OCI-M1 (cell line): ENCODE measurements at places on chromosomes 5 and 9.

GRCh38 chr5:16992006-16992405 is 55.9 kb upstream of the MYO10 start:
- no peak for DNase-seq

- DNase-seq = no peak
These were observed 18.5 kb downstream of the OSTF1 start for GRCh38 chr9:75106857-75107256.

DNA sequence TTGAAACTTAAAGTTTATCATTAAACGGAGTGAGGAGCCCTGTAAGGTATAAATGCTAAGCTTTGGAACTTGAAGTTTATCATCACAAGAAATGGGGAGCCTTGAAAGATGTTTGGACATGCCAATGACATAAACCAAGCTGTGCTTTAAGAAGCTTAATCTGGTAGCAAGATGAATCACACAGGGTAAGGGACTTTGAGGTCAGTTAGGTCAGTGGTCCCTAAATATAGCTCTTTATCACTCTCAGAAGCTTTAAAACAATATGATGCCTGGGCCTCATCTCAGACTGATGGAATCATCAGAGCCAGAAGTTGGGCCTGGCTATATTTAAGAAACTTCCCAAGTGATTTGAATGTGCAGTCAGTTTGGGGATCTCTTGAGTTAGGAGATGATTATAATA is 85.7 kb downstream of the TNC start:
- DNase-seq = no peak

DNA sequence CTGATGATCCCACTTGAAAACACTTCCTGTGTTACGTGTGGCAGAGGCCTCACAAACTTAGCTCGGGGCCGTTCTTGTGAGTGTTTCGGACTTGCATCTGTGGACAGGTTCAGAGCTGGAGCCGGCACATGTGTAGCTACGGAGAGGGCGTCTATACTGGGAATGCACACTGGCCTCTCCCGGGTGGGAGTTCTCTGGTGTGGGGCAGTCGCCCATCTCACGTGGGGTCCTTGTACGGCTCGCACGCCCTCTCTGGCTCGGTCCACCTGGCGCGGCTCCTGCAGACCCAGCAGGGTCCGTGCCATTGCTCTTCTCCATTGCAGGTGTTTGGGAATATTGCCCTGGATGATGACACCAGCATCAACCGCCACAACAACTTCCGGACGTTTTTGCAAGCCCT is 197.9 kb downstream of the CACNA1B start:
- no peak for DNase-seq

DNA sequence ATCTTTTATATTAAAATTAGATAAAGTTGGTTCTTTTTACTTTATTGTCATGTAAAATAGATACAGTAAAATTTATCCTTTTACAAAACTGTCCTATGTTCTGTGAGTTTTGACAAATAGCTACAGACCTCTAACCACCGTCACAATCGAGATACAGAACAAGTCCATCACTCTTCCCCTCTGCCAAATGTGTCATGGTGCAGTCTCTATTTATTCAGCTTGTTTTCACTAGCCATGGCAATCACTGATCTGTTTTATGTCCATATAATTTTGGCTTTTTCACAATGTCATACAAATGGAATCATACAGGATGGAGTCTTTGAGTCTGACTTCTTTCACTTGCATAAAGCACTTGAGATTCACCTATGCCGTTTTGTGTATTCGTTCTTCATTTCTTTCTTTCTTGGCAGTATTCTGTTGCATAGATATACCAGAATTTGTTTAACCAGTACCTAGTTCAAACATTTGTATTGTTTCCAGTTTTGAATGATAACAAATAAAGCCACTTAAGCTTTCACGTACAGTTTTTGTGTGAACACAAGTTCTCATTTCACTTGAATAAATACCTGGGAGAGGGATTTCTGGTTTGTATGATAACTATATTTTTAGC is 273.2 kb upstream of the MPDZ start:
- DNase-seq = no peak

DNA sequence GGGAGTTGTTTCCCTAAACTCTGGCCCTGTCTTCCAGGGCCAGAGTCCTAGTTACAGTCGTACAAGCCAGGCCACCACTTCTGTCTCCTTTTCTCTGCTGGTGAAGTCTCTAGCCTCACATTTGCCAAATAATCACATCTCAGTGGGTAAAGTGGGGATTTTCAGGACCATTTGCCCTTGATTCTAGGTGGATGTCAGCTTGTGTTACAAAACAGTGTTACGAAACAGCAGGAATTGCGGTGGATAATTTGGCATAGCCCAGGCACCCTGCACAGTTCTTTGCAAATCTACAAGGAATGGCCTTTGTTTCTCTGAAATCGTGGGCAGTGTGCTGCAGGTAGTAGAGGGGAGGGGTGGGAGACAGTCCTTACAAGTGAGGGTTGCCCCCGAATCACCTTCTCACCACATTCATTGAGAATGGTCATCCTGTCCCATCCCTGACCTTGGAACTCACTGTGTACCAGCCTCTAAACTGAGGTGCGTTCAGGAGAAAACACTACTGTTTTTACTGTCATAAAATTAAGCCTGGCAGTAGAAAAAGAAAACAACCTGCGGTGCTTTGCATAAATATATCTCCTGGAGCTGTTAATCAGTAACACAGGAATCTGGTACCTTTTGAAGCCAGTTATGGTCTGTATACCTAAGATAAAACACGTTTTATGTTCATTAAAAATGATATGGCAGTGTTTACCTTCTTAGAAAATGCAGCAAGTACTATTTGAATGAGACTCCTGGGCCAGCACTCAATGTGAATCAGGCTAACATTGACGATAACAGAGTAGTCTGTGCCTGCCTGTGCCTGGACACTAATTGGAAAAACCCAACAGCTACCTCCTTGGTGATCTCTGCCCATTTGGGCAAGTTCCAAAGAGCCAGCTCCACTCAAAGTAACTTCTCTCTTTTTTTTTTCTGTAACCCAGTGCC is 44.3 kb downstream of the CYSTM1 start:
- no peak for DNase-seq

GRCh38 chr5:178323961-178324360 is 91.4 kb upstream of the PHYKPL start:
- no peak for DNase-seq

DNA sequence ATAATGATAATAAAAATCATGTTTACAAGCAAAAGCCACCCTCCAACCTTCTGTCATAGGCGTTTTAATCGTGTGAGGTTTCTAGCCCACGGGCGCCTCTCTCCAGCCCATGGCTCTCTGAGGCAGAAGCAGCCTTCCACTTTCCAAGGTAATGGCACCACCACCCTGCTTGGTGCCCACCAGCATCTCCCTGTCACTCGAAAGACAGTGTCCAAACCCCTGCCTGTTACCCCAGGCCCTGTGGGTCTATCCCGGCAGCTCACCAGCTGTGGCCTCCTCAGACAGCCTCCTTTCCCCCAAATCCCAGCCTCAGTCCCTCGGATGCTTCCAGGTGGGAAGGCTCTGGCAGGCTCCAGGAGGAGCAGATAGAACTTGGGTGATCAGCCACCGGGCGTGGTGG is 123.8 kb upstream of the LPCAT1 start:
- no peak for DNase-seq
